CD4-positive, alpha-beta T cell treated with Interferon gamma for 1 hour (primary cell): ENCODE measurements at places on chromosomes 6 and 20.

GRCh38 chr20:62906647-62907375, 19.5 kb downstream of the DIDO1 start:
- DNase-seq: no peak

- no peak for DNase-seq
Observed at GRCh38 chr6:27293436-27294098, 18.5 kb downstream of the POM121L2 start.

GRCh38 chr6:20006037-20006436, 168.9 kb downstream of the ID4 start:
- DNase-seq: no peak

- DNase-seq: no peak
Observed at GRCh38 chr6:37038292-37039198, 33.1 kb downstream of the FGD2 start.

GRCh38 chr6:34020807-34021553, 124.9 kb downstream of the GRM4 start:
- DNase-seq: no peak

DNA sequence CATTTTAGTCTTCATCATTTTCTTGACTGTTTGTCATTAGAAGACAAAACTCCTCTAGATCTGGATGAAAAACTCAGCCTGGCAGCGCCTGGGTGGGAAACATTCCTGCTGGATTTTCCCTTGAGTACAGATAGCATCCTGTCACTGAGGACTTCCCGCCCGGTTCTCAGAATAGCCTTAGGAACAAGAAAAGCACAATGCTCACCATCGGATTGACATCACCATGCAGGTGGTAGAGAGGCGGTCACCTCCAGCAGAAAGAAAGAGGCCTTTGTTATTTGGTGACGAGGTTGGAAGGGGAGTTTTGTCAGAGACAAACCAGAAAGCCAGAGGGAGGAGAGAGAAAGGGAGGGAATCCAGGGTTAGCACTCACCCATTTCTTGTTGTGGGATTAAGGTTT, 39.8 kb downstream of the KIF25 start:
- DNase-seq: no peak
